Renal pelvis (tissue), 12 donors: ENCODE measurements at places on chromosomes 2 and 18.

- no peak for DNase-seq
Observed at GRCh38 chr2:46561731-46562450, 82.5 kb downstream of the TMEM247 start.

GRCh38 chr2:190534310-190535120 lies at the start of gene NEMP2:
Gene NEMP2, minus strand, starts transcription at chr2:190534722. Its CDS starts 67 bp downstream, at chr2:190534655.
- DNase-seq: peak; percentile 79

DNA sequence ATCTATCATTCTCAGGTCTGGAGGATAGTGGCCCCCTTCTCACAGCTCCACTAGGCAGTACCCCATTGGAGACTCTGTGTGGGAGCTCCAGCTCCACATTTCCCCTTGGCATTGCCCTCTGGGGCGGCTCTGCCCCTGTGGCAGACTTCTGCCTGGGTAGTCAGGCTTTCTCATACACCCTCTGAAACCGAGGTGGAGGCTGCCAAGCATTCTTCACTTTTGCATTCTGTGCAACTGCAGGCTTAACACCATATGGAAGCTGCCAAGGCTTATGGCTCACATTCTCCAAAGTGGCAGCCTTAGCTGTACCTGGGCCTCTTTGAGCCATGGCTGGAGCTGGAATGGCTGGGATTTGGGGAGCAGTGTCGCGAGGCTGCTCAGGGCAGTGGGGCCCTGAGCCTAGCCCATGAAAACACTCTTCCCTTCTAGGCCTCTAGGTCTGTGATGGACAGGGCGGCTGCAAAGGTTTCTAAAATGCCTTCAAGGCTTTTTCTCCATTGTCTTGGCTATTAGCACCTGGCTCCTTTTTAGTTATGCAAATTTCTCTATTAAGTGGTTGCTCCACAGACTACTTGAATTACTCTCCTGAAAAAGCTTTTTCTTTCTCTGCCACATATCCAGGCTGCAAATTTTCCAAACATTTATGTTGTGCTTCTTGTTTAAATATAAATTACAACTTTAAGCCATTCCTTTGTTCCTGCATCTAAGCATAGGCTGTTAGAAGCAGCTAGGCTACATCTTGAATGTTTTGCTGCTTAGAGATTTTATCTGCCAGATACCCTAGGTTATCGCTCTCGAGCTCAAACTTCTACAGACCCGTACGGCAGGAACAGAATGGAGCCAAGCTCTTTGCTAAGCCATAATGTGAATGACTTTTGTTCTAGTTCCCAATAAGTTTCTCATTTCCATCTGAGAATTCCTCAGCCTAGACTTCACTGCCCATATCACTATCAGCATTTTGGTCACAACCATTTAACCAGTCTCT lies 206.5 kb downstream of the CPS1 start:
- no peak for DNase-seq

DNA sequence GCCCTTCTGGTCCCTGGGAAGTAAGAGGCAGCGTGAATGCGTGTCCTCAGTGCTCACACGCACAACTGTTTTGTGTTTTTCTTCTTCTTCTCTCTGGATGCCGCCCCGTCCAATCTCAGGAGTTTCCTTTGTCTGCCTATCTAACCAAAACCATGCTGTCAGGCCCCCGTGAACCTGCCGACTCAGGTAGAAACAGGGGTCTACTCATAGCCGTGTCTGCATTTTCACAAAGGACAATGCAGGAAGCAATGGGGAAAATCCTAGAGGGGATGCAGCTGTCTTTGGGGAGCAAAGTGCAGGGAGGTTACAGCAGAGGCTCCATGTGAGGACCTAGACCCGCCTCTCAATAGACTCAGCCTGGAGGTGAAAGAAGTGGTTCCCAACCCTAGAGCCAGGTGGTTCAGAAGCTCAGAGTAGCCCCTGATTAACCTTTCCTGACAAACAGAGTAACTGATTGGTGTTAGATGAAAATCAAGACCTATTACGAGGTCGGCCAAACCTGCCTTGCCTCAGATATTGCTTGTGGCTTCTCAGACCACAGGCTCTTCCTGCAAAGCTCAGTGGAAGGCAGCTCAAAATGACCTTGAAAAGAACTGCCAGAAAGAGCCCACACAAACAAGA lies 49.3 kb downstream of the CD226 start:
- DNase-seq: no peak
